ENCODE measurements at places on chromosomes 2 and 18. TPM values are rescaled to one million over a fixed set of nuclear protein-coding genes. Genes with fewer than 3 reads are reported as not detected.

The GDF7 gene
- total RNA-seq: 2.7 TPM

The MAP2 gene
- total RNA-seq: 3.8 TPM

The CWC22 gene
- 16.5 TPM for total RNA-seq

The STPG4 gene
- total RNA-seq: 0.17 TPM

The TPO gene
- total RNA-seq: not detected

The ADI1 gene
- 59.2 TPM for total RNA-seq

The EIF2AK2 gene
- total RNA-seq: 19.3 TPM

The ITPRIPL1 gene
- total RNA-seq: 3.3 TPM

The COLEC12 gene
- total RNA-seq: 32.4 TPM

The ACVR1C gene
- total RNA-seq: not detected

The RTP5 gene
- not detected for total RNA-seq

The AFF3 gene
- not detected for total RNA-seq

The NEU2 gene
- total RNA-seq: not detected

The HOXD13 gene
- under 0.01 TPM for total RNA-seq

The SMAD2 gene
- total RNA-seq: 73.9 TPM

The TMEM198 gene
- total RNA-seq: under 0.01 TPM

The REG1B gene
- total RNA-seq: not detected

The COL4A3 gene
- total RNA-seq: not detected

The CNRIP1 gene
- total RNA-seq: 38.8 TPM

The GPR55 gene
- total RNA-seq: not detected

The SLC5A7 gene
- total RNA-seq: not detected

The SNED1 gene
- 17.9 TPM for total RNA-seq

The CD207 gene
- 0.11 TPM for total RNA-seq

The SULT1C2 gene
- total RNA-seq: under 0.01 TPM

The ARHGAP25 gene
- total RNA-seq: 15.0 TPM

The TUBA4A gene
- 11.3 TPM for total RNA-seq

The RTN4 gene
- total RNA-seq: 86.7 TPM
